ENCODE measurements at places on chromosomes 13 and 19. TPM values are rescaled to one million over a fixed set of nuclear protein-coding genes. Genes with fewer than 3 reads are reported as not detected.

Gene ZNF772
- 3.6 TPM for total RNA-seq

Gene SOX1
- not detected for total RNA-seq

Gene CDC37
- total RNA-seq = 49.4 TPM

Gene DNMT1
- 21.5 TPM for total RNA-seq

Gene ZNF649
- 2.7 TPM for total RNA-seq

Gene EXOC3L2
- 4.3 TPM for total RNA-seq

Gene ATP4A
- total RNA-seq = not detected

Gene ACER1
- total RNA-seq = 0.88 TPM

Gene RNF225
- not detected for total RNA-seq

Gene TMEM150B
- total RNA-seq = 1.2 TPM

Gene ITPKC
- total RNA-seq = 7.0 TPM

Gene ZBTB32
- 0.10 TPM for total RNA-seq

Gene SCEL
- total RNA-seq = not detected

Gene LGALS4
- total RNA-seq = 102 TPM

Gene SBK3
- total RNA-seq = not detected

Gene LILRA1
- 0.60 TPM for total RNA-seq

Gene DCLK1
- not detected for total RNA-seq

Gene TSKS
- total RNA-seq = 0.30 TPM

Gene ACP5
- 17.9 TPM for total RNA-seq

Gene IZUMO4
- total RNA-seq = 5.2 TPM

Gene SLC1A6
- total RNA-seq = not detected

Gene KLF1
- total RNA-seq = 0.35 TPM

Gene ZNF791
- 9.1 TPM for total RNA-seq

Gene ARHGAP45
- 5.1 TPM for total RNA-seq

Gene CTXN1
- not detected for total RNA-seq

Gene INAFM1
- 5.6 TPM for total RNA-seq

Gene RASA3
- total RNA-seq = 4.5 TPM

Gene IGSF23
- 7.0 TPM for total RNA-seq

Gene SYCN
- 1.6 TPM for total RNA-seq

Gene FBN3
- total RNA-seq = 0.63 TPM

Gene CD37
- 2.2 TPM for total RNA-seq

Gene SHISA7
- total RNA-seq = not detected
